ENCODE measurements at places on chromosomes 12 and 14. TPM values are rescaled to one million over a fixed set of nuclear protein-coding genes. Genes with fewer than 3 reads are reported as not detected.

DNA sequence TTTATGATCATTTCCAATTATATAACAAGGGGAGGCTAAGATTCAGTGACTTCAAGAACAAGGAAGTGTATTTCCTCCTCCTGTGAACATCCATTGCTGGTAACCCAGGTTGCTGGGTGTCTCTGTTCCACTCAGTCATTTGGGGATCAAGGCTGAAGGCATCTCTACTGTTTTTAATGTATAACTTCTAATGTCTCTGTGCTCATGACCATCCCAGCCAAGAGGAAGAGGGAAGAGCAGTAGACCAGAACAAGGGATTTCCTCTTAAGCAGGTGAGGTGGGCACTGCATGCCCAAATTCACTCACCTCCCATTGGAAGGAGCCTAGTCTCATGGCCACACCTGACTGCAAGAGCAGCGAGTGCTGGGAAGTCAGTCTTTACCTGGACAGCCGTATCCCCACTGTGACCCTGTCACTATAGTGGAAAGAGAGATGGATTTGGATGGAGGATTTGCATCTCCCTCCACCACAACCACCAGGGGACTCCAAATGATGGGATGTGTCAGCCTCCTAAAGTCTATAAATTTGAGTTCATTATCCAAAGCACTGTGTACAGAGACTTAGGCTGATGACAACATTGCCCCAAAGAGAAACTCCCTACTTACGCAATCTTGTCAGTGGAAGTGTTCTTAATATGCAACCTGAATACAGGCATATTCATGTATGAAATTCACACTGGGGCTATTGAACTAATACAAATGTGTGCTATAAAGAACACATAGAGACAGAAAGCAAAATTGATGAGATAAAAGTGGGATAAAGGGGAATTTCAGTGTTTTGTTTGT is 368.7 kb downstream of the TMEM132D start:
- H3K27ac ChIP-seq = no peak overlapping the region
- H3K4me1 ChIP-seq = no peaks in the 10 kb centered on the region

SCN8A gene
- total RNA-seq = 4.3 TPM

DNA sequence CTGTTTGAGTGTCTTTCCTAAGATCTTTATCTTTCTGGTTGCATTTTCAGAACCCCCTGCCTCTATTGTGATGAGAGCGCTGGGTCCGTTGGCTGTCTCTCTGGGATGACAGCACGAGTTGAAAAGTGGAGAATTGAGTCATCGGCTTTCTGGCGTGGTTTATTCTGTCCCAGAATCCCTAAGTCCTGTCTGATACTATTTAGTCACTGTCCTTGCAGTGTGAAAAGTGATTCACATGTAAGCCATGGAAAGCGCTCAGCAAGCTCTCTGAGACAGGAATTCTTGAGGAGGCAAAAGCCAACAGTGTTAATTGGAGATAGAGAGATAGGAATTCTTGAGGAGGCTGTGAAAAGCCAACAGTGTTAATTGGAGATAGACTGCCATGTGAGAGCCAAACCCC is 121.7 kb downstream of the CHST11 start:
- no peak overlapping the region for H3K4me3 ChIP-seq
- DNase-seq = peak; percentile 47
- no peaks in the 10 kb centered on the region for H3K36me3 ChIP-seq
- no peaks in the 10 kb centered on the region for H3K27me3 ChIP-seq
- peak overlapping the region; percentile 49 for H3K27ac ChIP-seq

JKAMP gene
- 116 TPM for total RNA-seq

DNA sequence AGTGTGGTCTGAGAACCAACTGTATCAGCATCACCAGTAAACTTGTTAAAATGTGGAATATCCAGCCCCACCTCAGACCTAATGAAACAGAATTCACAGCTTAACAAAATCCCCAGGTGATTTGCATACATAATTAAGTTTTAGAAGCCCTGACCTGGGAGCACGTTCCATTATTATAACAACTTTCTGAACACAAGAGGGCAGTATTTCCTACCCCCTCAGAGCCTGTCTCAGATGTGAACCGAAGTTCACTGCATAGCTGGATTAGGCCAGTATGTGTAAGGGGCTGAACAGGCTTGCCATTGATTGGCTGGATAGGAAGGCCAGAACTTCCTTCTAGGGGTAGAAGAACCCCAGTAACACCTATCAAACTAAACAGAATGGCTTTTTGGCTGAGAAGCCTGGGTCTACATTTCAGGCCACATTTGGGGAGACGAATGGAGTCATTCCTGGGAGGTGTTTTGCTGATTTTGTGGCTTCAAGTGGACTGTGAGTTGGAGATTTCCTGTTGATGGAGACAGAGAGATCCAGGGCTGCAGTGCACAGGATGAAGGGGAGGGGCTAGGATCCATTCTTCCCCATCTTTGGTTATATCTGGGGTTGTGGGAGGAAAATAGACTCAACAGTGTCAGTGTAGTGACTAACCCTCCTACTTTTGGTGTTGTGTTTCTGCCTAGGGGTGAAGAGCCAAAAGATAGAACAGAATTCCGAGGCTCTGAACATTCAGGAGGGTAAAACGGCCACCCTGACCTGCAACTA is 94.7 kb upstream of the OR4E1 start:
- no peaks in the 10 kb centered on the region for H3K4me1 ChIP-seq
- no peak overlapping the region for H3K4me3 ChIP-seq
- H3K27ac ChIP-seq = no peak overlapping the region
- H3K36me3 ChIP-seq = no peaks in the 10 kb centered on the region
- H3K27me3 ChIP-seq = no peaks in the 10 kb centered on the region
- no peak for DNase-seq

DNA sequence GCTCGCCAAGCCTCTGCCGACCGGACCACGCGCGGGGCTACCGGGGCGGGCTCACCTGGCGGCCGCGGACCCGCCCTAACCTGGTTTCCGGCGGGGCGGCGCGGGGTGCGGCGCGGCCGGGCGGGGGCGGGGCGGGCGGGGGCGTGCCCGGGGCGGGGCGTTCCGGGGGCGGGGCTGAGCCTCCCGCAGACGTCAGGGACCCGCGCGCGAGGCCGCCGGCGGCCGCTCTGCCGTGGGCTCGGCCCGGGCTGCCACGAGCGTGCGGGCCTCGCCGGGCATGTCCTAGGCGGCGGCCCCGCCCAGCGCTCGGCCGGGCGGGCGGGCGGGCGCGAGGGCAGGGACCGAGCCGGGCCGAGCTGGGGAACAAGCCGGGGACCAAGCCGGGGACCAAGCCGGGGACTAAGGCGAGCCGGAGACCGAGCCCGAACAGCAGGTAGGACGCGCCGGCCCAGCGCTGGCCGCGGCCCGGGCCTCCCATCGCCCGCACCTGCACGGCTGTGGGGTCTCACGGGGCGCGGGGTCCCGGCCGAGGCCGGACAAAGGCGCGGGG is at the start of gene CEP170B:
CEP170B (plus strand) TSS at position 188 of the 550 bp plus-strand sequence. CDS start 3,183 bp downstream, outside the sequence.
- 0 out of 2 replicates have a peak within 1 kb of the TSS, but pooled peaks have one; percentile 0 for H3K27ac ChIP-seq
- H3K4me3 ChIP-seq = peak within 1 kb of the TSS; percentile 89
- DNase-seq = no peak
- H3K27me3 ChIP-seq = peaks cover 10% of the 10 kb centered on the region
- H3K4me1 ChIP-seq = peaks cover 16% of the 10 kb centered on the region
- 0 out of 2 replicates have a peak, but pooled peaks cover 5% of the 10 kb centered on the region for H3K36me3 ChIP-seq

MBIP gene
- 16.7 TPM for total RNA-seq

GRCh38 chr14:97718886-97719442 is 921.8 kb downstream of the VRK1 start:
- no peak overlapping the region for H3K4me3 ChIP-seq
- H3K27ac ChIP-seq = no peak overlapping the region
- H3K36me3 ChIP-seq = no peaks in the 10 kb centered on the region
- no peak for DNase-seq
- H3K4me1 ChIP-seq = no peaks in the 10 kb centered on the region

DHH gene
- not detected for total RNA-seq

GRCh38 chr12:120762086-120762485 is 36.5 kb downstream of the ACADS start:
- no peaks in the 10 kb centered on the region for H3K4me1 ChIP-seq
- H3K27me3 ChIP-seq = no peaks in the 10 kb centered on the region
- H3K4me3 ChIP-seq = no peak overlapping the region
- no peak for DNase-seq
- no peak overlapping the region for H3K27ac ChIP-seq

- peak overlapping the region; percentile 49 for H3K27ac ChIP-seq
- DNase-seq = peak; percentile 27
- no peak overlapping the region for H3K4me3 ChIP-seq
- H3K27me3 ChIP-seq = no peaks in the 10 kb centered on the region
- peaks cover 26% of the 10 kb centered on the region for H3K4me1 ChIP-seq
These were observed 33.6 kb upstream of the PLEKHA5 start for GRCh38 chr12:19095756-19096480.

TPPP2 gene
- not detected for total RNA-seq

DNA sequence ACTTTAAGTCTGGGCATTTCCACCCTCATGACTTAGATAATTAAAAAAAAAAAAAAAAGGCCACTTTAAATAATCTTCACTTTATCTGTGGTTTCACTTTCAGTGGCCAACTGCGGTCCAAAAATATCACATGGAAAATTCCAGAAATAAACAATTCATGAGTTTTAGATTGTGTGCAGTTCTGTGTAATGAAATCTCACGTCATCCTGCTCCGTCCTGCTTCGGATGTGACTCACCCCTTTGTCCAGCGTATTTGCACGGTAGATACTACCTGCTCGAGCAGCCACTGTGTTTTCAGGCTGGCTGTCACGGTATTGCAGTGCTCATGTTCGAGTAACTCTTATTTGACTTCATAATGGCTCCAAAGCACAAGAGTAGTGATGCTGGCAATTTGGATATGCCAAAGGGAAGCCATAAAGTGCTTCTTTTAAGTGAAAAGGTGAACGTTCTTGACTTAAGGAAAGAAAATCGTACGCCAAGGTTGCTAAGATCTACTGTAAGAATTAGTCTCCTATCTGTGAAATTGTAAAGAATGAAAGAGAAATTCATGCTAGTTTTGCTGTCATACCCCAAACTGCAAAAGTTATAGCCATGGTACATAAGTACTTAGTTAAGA is 2.4 kb downstream of the E2F7 start:
- H3K27me3 ChIP-seq = no peaks in the 10 kb centered on the region
- H3K4me3 ChIP-seq = peak overlapping the region; percentile 75
- DNase-seq = peak; percentile 87
- H3K36me3 ChIP-seq = peaks cover 68% of the 10 kb centered on the region

MSI1 gene
- not detected for total RNA-seq

VDR gene
- 2.5 TPM for total RNA-seq

DNA sequence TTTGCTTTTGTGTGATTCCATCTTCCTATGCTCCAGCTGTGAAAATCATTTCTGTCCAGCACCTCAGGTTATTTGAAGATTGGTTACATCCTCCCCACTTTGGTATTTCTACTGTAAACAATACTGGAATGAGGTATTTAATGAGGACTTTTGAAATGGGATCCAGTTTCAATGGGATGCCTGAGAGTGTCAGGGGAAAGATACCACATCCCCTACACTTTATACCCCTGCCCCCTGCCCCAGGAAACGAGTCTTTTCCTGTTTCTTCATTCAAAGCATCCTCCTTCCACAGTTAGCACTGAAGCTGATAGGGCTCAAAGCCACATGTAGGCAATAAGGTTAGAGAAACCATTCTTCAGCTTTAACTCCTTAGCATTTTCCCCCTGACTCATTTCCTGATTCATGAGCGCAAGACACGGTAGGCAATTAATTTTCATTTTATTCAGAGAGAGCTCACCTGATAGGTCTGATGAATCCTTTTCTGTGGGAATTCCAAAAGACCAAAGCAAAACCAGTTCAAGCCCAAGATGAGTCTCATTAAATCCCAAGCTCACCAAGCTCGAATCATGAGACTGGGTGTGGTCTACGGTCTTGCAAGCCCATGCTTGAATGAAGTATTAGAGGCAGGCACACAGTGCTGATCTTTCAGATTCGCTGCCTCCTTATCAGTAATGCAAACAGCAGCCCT is 143.6 kb upstream of the CRY1 start:
- peak; percentile 41 for DNase-seq
- peaks cover 22% of the 10 kb centered on the region for H3K4me1 ChIP-seq
- no peaks in the 10 kb centered on the region for H3K27me3 ChIP-seq
- peak overlapping the region; percentile 47 for H3K27ac ChIP-seq
